Stimulated activated naive CD4-positive, alpha-beta T cell (primary cell): ENCODE measurements at places on chromosomes 12 and 14.

- DNase-seq = no peak
Measured at GRCh38 chr12:12474471-12474928, 88.2 kb downstream of the DUSP16 start.

GRCh38 chr14:22952418-22952817 lies 4.5 kb downstream of the HAUS4 start:
- no peak for DNase-seq

- DNase-seq = no peak
Measured at GRCh38 chr12:47576289-47576945, 129.4 kb downstream of the RPAP3 start.

GRCh38 chr14:76686646-76687045 lies 74.6 kb upstream of the VASH1 start:
- DNase-seq = no peak

- DNase-seq = no peak
Measured at GRCh38 chr14:74829251-74829650, 46.7 kb downstream of the PROX2 start.

DNA sequence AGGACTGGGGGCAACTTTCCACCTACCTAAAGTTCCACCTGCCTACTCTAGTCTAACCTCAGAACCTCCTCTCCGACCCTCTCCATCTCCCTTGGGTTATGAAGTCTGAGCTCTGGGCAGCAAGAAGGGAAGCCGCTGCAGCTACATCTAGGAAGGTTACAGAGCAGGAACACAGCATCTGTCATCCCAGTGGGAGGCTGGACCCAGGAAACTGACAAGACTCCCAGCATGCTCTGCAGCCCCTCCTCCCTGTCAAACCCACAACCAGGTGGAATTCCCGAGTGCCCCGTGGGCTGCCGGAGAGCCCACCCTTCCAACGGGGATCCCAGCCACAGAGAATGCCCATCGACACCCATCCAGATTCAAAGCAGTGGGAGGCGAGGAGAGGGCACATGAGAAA lies 2.1 kb downstream of the TESC start:
- no peak for DNase-seq

- DNase-seq = no peak
Measured at GRCh38 chr14:99679111-99679510, 5.0 kb upstream of the CYP46A1 start.

DNA sequence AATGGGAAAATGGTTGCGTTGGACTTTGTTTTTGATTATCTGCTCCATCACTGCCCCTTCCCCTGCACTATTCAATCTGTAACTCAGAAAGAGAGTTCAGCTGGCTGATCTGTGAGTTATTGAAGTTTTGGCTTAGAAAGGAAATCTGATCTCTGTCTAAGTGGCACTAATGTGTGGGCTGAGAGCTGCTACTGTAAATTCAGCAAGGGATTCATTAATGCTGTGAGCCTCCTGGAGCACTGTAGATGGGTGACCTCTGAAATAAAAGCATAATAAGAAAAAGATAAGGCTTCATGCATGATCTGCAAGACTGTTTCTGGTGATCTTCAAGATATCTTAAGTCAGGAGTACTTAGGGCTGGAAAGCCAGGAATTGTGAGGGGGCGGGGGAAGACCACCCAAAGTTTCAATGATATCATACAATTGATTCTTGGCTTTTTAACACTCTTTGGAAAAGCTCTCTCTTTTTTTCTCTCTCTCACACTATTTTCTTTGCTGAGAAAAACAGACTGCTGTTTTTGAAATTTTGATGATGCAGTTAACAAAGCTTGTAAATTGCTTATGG lies 101.1 kb downstream of the C12orf75 start:
- DNase-seq = no peak

GRCh38 chr12:66279123-66279712 lies 23.1 kb upstream of the HELB start:
- peak; percentile 13 for DNase-seq

DNA sequence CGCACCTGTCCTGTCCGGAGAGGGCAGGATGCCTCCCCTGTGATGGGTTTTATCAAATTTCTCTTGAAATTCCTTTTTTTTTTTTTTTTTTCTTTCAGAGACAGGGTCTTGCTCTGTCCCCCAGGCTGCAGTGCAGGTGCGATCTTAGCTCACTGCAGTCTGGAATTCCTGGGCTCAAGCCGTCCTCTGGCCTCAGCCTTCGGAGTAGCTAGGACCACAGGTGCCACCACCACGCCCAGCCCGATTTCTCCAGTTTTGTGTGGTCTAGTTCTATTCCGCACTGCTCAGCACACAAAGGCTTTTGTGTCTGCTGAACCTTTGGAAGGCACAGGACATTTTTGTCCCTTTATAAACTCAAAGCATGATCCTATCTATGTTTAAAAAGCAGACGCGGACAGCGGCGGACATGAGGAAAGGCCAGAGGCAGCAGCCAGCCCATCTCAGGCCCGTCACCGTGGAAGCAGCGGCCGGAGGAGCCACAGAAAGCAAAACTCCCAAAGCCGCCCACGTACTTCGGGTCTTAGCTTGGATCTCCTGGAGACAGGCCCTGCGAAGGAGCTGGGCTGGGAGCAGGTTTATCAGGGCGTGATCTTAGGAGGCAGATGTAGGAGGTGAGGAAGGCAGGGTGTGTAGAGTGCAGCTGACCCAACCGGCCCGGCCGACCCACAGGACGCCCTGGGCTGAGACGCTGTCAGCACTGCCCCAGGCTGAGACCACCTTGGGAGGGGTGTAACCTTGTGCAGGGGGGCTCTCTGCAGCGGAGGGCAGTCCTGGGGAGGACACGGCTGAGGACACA lies 30.9 kb upstream of the FBRSL1 start:
- no peak for DNase-seq
